Activated CD8-positive, alpha-beta memory T cell treated with anti-CD3 and anti-CD28 coated beads, Interleukin-2, amount 10 ng/mL, durations not matched to agents 7 days and 5 days (primary cell): ENCODE measurements at places on chromosomes 2 and 18. TPM values are rescaled to one million over a fixed set of nuclear protein-coding genes. Genes with fewer than 3 reads are reported as not detected.

DNA sequence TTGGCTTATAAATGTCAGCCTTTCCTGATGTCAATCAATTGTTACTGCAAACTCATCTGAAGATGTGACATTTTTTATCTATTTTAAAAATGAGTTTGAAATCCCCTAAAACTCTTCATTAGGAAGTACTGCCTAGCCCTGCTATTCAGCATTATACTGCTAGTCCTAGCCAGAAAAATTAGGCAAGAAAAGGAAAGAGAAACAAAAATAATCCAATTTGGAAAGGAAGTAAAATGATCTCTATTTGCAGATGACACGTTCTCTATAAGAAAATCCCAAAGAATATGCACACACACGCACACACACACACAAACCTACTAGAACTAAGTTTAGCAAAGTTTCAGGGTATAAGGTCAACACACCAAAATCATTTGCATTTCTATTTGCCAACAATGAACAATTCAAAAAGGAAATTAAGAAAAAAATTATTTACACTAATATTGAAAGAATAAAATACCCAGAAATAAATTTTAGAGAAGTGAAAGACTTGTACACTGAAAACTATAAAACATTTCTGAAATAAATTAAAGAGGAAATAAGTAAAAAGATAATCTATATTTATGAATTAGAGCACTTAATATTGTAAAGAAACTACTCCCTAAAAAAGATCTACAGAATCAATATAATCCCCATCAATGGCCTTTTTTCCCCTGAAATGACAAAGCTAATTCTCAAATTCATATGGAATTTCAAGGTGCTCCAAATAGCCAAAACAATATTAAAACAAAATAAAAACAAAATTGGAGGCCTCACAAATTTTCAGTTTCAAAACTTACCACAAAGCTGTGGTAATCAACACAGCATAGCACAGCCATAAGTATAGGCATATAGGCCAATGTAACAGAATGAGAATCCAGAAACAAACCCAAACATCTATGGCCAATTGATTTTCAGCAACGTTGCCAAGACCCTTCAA is 433.7 kb upstream of the TRIB2 start:
- peaks cover 35% of the 10 kb centered on the region for H3K4me1 ChIP-seq
- no peak for DNase-seq
- H3K4me3 ChIP-seq: no peak overlapping the region
- H3K27me3 ChIP-seq: peaks cover 15% of the 10 kb centered on the region

DNA sequence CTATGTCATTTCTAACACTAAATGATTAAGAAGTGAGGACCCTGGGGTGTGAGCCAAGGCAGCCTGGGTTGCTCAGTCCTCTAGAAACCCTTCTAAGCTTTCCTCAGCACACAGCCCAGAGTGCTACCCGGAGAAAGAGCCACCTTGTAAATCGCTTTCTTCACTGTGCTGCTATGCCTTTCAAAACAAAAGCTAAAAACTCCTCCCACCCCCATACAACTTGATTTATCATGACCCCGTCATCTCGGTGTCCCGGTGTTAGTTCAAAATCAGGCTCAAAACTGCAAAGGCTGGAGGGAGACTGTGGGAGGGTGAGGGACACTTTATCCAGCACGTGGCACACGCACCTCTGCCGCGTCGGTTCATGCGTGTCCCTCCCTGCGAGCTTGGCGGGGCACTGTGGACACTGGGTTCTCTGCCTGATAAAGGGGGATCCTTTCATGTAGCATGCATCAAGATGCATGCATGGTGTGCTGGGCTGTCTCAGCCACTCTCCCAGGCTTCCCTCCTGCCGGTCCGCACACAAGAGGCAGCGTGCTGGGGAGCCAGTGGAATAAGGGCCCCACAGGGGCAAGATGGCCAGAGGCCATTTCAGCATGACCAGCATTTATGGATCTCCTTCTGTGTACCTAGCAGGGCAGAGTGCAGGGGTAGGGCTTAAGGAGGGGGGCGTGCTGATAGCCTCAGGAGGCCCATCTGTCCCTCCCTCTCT is 170.4 kb downstream of the SMAD7 start:
- H3K27ac ChIP-seq: no peak overlapping the region
- no peak for DNase-seq
- H3K4me3 ChIP-seq: no peak overlapping the region
- H3K27me3 ChIP-seq: no peaks in the 10 kb centered on the region
- peaks cover 21% of the 10 kb centered on the region for H3K4me1 ChIP-seq
- no peaks in the 10 kb centered on the region for H3K36me3 ChIP-seq

DNA sequence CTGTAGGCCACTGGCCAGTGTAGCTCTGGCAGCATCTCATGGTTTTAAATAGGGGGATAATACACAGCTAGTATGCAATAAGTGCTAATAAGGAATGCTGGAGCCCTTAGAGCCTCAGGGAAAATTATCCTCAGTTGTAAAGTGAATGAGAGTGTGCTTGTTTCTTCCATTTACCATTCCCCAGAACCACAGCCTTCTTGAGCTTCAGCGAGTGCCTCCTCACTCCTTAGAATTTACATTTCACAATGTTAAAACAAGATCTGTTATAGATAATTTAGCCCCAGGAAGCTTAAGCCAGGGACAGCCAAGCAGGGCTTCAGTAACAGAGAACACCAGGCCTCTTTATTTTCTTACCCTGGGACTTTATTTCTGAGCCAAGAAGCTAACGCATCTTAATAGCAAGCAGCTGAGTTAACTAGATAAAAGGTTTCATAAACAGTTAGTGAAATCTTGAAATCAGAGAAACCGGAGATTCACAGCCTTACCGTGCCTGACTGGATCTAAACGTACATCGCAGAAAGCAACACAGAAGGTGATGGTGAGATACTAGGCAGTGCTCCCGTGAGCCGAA is 535.2 kb downstream of the TDRD15 start:
- no peak for DNase-seq
- H3K27me3 ChIP-seq: no peaks in the 10 kb centered on the region
- no peaks in the 10 kb centered on the region for H3K4me1 ChIP-seq
- H3K4me3 ChIP-seq: no peak overlapping the region

DNA sequence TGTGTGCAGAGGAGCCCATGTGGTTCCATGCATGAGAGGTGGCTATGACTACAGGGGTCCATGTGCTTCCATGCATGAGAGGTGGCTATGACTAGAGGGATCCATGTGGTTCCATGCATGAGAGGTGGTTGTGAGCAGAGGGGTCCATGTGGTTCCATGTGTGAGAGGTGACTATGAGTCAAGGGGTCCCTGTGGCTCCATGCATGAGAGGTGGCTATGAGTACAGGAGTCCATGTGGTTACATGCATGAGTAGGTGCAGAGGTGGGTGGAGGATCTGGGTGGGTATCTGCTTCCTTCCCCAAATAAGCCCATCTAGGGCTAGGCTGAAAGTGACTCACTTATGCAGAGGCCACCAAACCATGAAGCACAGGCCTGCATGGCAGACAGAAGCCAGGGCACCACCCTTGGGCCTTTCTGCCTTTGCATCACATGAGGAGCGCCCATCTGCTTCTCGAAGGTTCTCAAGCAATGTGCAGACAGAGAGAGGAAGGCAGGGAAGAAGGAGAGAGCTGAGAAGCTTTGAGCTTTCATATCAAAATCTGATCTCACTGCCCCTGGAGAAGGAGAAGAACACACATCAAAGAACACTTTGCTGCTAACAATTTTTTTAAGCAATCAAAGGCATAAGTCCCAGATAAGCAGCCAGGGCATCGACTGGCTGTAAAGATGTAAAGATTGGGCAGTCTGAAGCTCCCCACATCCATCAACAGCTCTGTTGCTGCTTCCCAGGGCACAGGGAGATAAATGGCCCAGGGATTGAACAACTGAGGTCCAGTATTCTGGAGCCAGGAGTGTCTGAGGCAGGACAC is 137.6 kb downstream of the TNS1 start:
- peaks cover 2% of the 10 kb centered on the region for H3K27me3 ChIP-seq
- no peak for DNase-seq
- no peaks in the 10 kb centered on the region for H3K36me3 ChIP-seq
- no peaks in the 10 kb centered on the region for H3K4me1 ChIP-seq

DNA sequence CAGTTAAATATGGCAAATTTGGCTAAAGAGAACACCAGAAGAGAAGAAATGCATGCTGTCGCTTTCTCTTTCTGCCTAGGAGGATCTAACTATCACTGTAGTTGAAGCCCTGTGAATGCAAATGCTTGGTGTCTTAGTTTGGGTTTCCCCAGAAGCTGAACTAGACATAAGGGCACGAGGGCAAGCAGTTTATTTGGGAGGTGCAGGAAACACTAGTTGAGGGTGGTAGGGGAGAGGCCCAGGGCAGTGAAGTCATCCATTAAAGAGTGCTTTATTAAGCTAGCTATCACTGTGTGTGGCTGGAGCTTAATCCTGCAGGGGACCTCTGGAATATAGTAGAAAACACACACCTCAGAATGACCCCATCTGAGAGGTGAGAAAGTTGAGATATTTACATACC is 639.8 kb upstream of the ZEB2 start:
- no peaks in the 10 kb centered on the region for H3K36me3 ChIP-seq
- H3K4me3 ChIP-seq: no peak overlapping the region
- no peaks in the 10 kb centered on the region for H3K4me1 ChIP-seq

DNA sequence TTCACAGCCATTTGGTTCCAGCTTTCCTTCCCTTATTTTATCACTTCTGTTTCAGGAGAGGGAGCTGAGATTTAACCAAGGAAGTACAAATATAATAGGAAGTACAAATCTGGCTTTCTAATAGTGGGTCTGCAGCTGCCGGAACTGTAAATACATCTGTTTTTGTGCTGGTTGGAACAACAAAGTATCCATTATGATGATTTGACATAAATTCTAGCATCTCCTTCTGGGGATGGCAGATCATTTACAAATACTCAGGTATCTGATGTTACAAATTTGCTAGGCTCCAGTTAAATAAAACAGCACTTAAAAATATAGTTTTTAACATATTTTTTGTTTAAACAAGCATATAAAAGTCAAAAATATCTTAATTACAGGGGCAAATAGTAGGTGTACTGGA is 131.3 kb upstream of the SMIM21 start:
- no peaks in the 10 kb centered on the region for H3K4me1 ChIP-seq
- H3K27me3 ChIP-seq: no peaks in the 10 kb centered on the region
- no peaks in the 10 kb centered on the region for H3K36me3 ChIP-seq
- DNase-seq: no peak

DNA sequence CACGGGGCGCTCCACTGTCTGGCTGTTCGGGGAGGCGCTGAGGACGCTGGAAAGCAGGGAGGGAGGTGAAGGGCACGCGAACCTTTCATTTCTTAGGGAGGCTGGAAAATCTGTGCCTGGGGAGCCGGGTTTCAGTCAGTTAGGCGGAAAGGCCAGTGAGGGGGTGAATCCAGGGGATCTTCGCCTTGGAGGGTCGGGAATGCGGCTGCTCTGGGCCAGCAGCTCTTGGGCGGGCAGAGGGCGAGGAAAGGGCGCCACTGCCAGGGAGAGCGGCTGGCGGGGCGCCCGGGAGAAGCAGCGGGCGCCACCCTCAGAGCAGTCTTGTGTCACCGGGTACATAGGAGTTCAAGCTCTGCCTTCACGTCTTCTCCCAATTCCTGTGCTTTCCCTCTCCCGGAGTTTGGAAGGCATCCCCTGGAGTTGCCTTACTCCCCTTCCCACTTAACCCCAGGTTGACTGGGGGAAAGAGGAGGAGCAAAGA is 1.4 kb downstream of the CCDC85A start:
- H3K4me3 ChIP-seq: no peak overlapping the region
- H3K36me3 ChIP-seq: no peaks in the 10 kb centered on the region
- no peak overlapping the region for H3K27ac ChIP-seq
- DNase-seq: no peak
- peaks cover 6% of the 10 kb centered on the region for H3K4me1 ChIP-seq

DNA sequence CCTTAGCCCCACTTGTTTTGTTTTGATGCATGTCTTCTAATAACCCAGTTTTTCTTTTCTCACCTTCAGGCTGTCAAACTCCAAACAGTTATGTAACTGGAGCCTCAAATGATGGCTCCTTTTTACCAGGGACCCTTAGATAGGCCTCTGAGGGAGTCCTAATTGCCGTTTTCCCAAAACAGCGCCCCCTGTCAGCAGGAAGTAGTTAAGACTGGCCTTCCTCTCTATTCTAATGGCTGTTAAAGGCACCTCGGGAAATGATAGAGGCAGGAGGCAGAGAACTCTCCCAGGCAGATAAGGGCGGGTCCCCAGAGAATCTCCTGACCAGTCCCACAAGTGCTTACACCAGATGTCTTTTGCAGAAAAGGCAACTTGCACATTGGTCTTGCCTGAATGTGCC is 123.2 kb downstream of the KCNS3 start:
- no peaks in the 10 kb centered on the region for H3K36me3 ChIP-seq
- no peak overlapping the region for H3K27ac ChIP-seq
- H3K4me3 ChIP-seq: no peak overlapping the region

GRCh38 chr2:58545300-58546280 is 304.5 kb upstream of the FANCL start:
- H3K36me3 ChIP-seq: no peaks in the 10 kb centered on the region
- H3K4me1 ChIP-seq: no peaks in the 10 kb centered on the region
- peaks cover 6% of the 10 kb centered on the region for H3K27me3 ChIP-seq
- no peak for DNase-seq
- no peak overlapping the region for H3K4me3 ChIP-seq

- H3K4me1 ChIP-seq: peaks cover 32% of the 10 kb centered on the region
- H3K27me3 ChIP-seq: no peaks in the 10 kb centered on the region
- H3K36me3 ChIP-seq: peaks cover 49% of the 10 kb centered on the region
- H3K27ac ChIP-seq: no peak overlapping the region
Observed at GRCh38 chr2:230205721-230206120, 14.1 kb downstream of the SP110 start.

- H3K27ac ChIP-seq: no peak overlapping the region
- no peak overlapping the region for H3K4me3 ChIP-seq
- H3K4me1 ChIP-seq: no peaks in the 10 kb centered on the region
- no peaks in the 10 kb centered on the region for H3K36me3 ChIP-seq
- peaks cover 24% of the 10 kb centered on the region for H3K27me3 ChIP-seq
- no peak for DNase-seq
Observed at GRCh38 chr2:170533156-170533555, 182.0 kb upstream of the SP5 start.

DNA sequence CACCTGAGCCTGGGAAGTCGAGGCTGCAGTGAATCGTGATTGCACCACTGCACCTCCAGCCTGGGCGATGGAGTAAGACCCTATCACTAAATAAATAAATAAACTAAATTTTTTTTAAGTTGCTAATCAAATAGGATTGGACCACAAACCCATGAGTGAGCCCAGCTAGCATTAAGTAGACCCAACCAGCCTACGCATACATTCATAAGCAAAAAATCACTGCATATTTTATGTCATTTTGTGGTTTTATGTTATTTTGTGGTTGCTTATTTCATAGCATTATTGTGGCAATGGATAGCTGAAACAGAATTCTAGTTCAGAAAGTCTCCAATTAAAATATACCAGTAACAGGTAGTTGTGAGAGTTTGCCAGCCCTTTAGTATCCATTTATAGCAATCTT is 29.1 kb upstream of the ZC3H15 start:
- H3K4me3 ChIP-seq: no peak overlapping the region
- no peak overlapping the region for H3K27ac ChIP-seq
- H3K27me3 ChIP-seq: no peaks in the 10 kb centered on the region
- no peaks in the 10 kb centered on the region for H3K4me1 ChIP-seq

The ATOH8 gene
- 0.40 TPM for total RNA-seq

The DYSF gene
- 7.3 TPM for total RNA-seq
